ENCODE measurements at places on chromosomes 5 and 9.

DNA sequence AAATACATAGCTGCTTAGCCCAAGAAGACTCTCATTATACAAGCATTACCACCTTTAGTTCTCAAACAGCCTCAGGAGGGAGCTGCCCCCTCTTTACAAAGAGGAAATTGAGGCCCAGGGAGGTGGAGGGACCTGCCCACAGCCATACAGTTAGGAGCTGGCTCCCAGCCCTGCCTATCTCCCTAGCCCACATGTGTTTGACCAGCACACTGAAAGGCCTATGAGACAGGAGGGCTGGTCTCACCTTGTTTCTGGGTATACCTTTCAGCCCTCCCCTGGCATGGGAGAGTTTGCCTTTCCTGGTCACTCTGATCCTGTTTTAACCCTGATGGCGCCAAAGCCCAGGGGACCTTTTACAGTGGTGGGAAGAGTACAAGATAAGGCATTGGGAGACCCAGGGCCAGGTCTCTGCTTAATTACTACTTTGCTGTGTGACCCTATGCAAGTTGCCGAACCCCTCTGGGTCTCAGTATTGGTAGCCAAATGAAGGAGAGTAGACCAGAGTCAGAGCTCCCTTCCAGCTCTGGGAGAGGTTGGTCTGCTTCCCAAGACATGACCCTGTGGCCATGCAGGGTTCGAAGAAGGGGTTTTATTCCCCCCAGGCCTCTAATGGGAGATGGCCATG, 60.9 kb upstream of the RPL26L1 start:
- no peak for DNase-seq

- DNase-seq, result no peak
Measured at GRCh38 chr5:71891406-71891805, 172.3 kb downstream of the CARTPT start.

DNA sequence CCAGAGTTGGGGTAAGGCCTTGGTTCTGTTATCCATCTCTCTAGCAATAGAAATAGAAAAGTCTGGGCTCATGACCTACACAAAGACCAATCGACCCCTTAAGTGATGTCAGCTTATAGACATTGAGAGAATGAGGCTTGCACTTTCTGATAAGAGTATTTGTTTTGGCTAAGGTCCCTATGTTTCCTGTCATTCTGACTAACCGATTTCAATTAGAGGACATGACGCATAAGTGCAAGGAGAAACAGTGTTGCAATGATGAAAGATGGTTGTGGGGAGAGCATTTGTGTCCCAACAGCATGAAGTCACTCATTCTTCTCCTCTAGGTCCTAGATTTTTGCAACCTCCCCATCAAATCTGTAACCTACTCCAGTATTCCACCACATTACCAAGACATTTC, 255.1 kb downstream of the MAT2B start:
- no peak for DNase-seq

GRCh38 chr5:79032031-79032695, 37.3 kb downstream of the DMGDH start:
- no peak for DNase-seq

- peak; percentile 72 for DNase-seq
Measured at GRCh38 chr9:96140296-96141127, 161.5 kb downstream of the HSD17B3 start.

DNA sequence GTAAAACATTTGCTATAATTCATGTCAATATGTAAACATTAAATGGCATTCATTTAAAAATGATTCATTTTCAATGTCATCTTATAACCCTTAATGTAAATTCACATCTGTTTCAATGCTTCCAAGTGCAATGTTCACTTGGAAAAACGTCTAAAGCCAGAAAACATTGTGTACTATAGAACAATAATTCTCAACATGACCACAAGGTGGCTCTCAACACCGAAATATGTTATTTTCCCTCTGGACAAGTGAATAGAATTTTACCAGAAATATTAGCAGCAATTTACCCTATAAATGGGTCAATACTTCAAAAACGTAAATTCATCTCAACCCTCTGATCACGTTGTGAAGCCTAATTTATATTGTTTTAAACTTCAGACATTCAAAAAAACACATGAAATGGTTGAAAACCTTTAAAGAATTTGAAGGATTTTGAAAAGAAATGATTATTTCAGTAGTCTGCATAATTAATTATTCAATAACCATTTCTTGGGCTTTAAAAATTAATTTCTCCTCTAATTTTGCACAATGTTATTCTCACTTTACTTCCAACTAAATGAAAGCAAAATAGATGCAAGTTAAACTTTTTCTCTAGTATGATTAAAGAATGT, 11.0 kb downstream of the CDH10 start:
- no peak for DNase-seq

DNA sequence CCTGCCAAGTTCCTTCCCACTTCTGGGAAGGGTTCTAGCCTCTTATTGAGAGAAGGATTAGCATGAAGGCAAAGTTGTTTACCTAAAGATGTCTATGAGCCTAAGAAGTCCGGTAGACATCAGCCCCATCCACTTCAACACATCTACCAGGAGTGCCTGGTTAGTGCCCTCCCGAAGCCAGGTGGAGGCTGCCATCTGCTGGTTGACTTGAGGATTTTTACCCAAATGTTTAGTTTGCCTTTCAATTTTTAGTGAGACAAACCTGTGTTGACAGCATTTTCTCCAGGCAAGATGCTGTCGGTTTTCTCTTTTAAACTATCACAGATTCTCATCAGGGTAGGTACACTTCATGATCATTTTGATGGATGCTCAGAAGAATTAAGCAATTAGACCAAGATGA, 83.6 kb upstream of the TNFSF8 start:
- peak; percentile 39 for DNase-seq

GRCh38 chr9:130634191-130634768, 30.1 kb upstream of the PRDM12 start:
- DNase-seq, result no peak

GRCh38 chr9:121902461-121903135, 190.5 kb downstream of the TTLL11 start:
- DNase-seq, result no peak

GRCh38 chr5:88821161-88821560, 61.8 kb downstream of the MEF2C start:
- DNase-seq, result no peak

- DNase-seq, result no peak
Measured at GRCh38 chr9:71487061-71487460, 281.3 kb downstream of the CEMIP2 start.

- DNase-seq, result no peak
Measured at GRCh38 chr9:36051317-36051716, 14.6 kb downstream of the RECK start.

GRCh38 chr5:167208911-167209310, 1082.5 kb upstream of the WWC1 start:
- peak; percentile 95 for DNase-seq

DNA sequence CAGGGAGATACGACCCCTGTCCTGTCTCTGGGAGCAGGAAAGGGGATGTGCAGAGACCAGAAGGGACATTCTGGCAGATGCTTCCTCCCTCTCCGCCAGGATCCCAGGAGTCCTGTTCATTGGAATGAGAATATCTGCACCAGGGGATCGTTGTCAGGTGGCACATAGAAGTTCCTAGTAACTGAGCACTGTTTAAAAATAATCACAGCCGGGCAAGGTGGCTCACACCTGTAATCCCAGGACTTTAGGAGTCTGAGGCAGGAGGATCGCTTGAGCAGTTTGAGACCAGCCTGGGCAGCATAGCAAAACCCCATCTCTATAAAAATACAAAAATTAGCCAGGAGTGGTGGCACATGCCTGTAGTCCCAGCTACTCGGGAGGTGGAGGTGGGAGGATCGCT, 12.3 kb downstream of the SARDH start:
- no peak for DNase-seq

DNA sequence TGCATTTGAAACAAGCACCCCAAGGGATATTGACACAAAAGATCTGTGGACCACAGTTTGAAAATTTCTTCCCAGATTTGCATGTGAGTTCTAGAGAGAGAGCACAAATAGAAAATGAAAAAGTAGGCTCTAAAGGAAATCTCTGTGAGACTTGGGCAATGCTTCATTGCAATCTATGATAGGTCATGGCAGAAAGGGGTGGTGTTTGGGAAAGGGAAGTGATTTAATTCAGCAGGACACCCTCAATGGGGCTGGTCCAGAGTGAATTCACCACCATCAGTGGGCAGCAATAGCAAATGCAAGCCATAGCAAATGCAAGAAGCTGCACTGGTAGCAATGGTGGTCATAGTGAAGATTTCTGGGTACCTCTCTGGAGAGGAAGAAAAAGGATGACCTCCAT, 58.1 kb downstream of the ANKRD55 start:
- DNase-seq, result no peak

DNA sequence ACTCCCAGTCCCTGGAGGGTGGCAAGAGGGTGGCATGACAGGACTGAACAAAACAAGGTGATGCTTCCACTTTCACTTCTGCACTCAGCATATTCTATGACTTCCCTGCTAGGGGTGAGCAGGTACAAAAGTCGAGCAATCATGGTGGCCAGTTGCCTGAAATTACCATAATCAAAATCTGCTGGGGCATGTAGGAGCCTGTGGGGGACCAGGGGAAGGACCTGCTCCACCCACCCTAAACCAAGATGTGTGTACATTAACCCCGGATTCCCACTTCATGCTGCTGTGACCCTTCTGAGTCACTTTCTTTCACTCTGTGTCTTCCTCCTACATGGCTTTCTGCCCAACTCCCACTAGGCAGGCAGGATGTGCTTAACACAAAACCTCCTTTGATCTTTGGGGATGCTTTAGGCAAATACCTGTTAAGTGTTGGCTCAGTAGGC, 73.3 kb upstream of the PHF24 start:
- DNase-seq, result no peak

DNA sequence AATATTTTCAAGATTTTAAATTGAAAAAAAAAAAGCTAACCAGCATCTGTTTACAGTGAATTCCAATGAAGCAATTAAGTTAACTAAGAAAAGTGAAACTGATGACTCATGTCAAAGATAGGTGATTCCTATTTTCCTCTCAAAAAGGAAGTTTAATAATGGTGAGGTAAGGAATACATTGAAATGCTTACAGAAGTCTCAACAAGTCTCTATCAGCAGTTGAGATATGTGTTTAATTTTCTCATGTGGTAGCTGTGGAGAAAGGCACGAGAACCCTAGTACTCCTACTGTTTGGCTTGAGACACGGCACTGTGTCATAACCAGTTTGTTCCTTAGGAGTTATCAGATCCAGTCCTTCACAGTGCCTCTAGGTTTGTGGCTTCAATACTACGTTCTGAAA, 114.5 kb downstream of the SLC25A46 start:
- no peak for DNase-seq

GRCh38 chr9:69452110-69452782, 127.2 kb downstream of the ENTREP1 start:
- no peak for DNase-seq

DNA sequence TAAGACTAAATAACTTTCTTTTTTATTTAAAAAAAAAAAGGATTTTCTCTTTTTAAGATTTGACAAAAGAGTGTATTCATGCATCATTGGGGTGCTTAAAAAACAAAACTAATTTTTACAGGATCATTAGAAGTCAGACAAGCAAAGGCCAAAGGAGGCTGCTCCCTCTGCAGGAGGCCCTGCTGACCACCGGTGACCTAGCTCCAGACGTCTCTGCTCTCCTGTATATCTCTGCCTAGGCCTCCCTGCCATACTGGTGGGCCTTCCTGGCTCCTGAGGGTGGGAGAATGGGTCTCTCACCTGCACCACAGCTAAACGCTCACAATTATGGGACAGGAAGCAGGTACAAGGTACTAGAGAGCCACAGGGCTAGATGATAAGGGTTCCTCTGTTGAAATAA, 36.6 kb downstream of the CSF2 start:
- DNase-seq, result no peak

DNA sequence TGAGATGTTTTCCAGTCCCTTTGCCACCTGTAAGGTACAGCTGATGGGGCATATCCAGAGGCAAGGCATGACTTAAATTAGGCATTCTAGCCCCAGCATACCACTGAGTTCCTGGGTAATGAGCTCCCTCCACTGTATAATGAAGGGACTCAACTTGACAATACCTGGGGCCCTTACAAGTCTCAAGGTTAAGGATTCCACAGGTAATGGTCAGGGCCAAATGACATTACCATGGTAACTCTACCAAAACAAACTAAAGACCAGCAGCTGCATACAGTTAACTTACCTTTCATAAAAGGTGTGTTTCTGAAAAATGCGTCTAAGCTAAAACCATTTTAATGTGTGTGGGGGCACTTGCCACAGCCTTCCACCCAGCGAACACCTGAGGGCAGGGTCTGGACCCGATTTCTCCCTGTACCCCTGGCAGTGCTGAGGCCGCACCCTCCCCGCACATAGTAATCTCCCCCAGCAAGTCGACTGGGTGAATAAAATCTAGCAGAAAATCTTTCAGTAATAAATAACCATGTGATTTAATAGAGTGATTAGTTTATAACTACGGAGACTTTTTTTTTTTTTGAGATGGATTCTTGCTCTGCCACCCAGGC, 24.2 kb downstream of the CCDC69 start:
- peak; percentile 29 for DNase-seq

DNA sequence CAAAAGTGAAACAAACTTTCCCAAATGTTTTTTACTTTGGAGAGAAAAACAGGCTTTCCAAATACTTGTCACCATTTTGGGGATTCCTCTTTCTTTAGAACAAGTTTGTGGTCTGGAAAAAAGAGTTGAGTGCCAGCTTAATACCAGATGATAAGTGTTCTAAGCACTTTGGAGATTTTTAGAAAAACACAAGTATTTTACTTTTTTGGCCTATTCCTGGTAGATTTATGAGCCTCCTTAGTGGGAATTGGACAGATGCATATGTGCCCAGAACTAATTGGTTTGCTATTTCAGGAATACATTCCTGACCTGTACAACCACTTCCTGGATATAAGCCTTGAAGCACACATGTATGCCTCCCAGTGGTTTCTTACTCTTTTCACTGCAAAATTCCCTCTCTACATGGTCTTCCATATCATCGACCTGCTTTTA, 40.5 kb downstream of the GPR21 start:
- DNase-seq, result no peak

DNA sequence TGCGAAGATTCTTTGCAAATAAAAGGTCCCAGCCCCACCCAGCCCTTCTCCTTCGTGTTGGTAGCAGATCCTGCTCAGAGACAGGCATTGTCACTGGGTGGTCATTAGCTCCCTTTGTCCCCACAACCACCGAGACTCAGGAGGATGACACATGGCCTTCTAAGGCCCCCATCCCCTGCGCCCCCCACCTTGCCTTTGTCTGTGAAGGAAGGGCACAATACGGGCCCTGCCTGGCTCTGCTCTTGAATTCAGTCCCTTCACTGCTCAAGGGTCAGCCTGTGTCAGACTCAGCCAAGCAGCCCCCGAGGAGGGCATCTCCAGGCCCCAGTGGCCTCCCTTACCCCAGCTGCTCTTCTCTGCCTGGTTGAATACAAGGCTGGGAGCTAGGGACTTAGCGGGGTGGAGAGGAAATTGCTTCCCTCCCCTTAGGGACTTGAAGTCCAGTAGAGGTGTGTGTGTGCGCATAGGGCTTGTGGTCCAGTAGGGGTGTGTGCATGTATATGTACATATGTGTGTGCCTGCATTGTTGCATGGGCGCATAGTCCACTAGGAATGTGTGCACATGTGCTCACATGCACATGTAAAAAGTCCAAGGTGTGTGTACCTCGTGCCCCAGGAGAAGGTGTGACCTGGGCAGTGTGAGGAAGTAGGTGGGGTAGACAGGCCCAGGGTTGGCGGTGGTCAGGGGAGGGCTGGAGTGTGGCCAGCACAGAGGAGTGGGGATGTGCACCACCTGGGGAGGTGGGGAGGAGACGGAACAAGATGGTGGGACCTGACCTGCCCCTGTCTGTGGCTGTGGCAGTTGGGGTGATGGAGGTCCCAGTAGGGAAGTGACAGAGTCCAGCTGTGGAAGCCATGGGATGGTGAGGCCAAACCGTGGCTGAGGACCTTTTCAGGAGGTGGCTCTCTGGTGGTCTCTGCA, 59.1 kb downstream of the PHF2 start:
- DNase-seq, result peak; percentile 55

- DNase-seq, result no peak
Measured at GRCh38 chr5:113748403-113748802, 234.9 kb downstream of the YTHDC2 start.
